ENCODE measurements at places on chromosomes 4 and X.
A peak's percentile ranks its signal among the peaks of the same experiment; 100 is the strongest.

GRCh38 chr4:128524311-128524710 lies 236.7 kb upstream of the PGRMC2 start:
- peak; percentile 81 for DNase-seq

- DNase-seq = no peak
Observed at GRCh38 chrX:67587946-67588624, 44.3 kb downstream of the AR start.

DNA sequence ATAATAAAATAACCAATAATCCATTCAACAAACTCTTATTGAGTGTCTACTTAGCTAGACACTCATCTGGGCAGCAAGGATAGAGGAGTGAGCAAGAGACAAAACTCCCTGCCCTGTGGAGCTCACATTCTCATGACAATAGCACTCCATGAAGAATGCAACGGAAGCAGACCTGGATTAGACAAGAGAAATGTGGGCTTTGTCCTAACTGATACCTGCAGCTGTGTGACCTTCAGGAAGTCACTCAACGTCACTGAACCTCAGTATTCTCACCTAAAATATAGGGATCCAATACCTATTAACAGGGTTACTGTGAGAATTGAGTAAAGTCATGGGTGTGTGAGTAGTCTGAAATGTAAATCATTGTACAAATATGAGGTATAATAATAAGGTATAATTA lies 61.2 kb downstream of the NDNF start:
- no peak for DNase-seq

- DNase-seq = no peak
Observed at GRCh38 chrX:49271341-49271740, 1.7 kb downstream of the PPP1R3F start.

DNA sequence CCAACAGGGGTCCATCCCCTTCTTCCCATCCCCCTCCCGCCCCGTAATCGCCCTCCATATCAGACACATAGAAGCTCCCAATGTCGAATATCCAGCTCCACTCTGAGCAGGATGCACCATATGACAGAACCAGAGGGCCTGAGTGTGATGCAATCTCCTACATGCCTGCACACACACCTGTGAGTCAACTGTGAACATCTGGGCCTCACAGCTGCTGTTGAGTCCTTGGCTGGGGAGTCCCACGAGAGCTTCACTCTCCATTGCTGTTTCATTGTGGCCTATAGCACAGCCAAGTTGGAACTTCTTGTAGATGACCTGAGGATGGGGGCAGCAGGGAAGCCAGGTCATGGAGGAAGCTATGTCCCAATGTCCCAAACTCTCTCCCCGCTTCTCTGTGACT lies 8.2 kb downstream of the SLC38A5 start:
- no peak for DNase-seq

DNA sequence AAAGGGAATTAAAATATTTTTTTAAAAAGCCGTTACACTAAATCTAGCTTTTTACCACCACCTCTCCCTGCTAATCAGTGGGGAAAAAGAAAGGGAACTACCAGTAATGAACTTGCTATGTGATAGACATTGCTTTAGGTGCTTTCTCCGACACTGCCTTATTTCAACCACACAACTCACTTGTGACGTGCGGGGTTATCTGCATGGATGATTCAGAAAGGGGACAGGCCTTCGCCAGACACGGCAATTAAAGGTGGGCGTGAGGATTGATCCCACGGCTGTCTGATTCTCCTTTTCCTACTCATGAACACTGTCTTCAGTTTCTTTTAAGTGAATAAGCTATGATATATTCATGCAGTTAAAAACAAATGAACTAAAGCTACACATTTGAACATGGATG lies 882 bp upstream of the CXCR3 start:
- DNase-seq = no peak

DNA sequence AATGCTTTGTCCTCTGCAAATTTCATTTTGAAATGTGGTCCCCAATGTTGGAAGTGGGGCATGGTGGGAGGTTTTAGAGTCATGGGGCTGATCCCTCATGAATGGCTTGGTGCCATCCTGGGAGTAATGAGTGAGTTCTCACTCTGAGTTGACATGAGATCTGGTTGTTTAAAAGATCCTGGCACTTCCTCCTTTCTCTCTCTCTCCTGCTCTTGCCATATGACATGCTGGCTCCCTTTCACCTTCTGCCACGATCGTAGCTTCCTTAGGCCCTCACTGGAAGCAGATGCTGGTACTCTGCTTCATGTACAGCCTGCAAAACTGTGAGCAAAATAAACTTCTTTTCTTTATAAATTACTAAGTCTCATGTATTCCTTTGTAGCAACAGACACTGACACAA lies 262.0 kb downstream of the IL15 start:
- no peak for DNase-seq

GRCh38 chr4:2812612-2813354 lies 19.9 kb downstream of the SH3BP2 start:
- no peak for DNase-seq

- DNase-seq = no peak
Observed at GRCh38 chrX:41153448-41153847, 68.2 kb downstream of the USP9X start.

GRCh38 chrX:40853004-40853815 lies 117.9 kb upstream of the MED14 start:
- DNase-seq = no peak

GRCh38 chr4:170336238-170336775 lies 246.6 kb upstream of the AADAT start:
- DNase-seq = no peak

- no peak for DNase-seq
Observed at GRCh38 chr4:14152834-14153519, 525.5 kb upstream of the BOD1L1 start.

- DNase-seq = no peak
Observed at GRCh38 chr4:5815641-5816040, 77.2 kb downstream of the CRMP1 start.

Data from RCC 7860 (cell line).